ENCODE measurements at places on chromosomes 1 and 21. TPM values are rescaled to one million over a fixed set of nuclear protein-coding genes. Genes with fewer than 3 reads are reported as not detected.

DNA sequence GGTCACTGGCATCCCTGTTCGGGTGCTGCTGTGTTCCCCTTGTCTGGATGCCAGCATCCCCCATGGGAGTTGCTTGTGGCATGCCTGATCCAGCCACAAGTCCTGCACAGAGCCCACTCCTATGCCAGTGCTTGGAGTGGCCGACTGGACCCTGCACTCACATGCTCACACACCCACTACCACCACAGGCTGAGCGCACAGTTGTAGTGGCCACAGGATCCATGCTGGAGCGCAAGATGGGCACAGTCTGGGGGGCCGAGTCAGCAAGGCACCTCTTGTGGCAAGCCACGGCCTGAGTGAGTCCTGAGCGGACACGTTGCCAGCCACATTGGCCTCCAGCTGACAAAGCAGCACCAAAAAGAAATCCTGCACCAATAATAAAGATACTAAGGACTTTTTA is 661.6 kb upstream of the TMPRSS15 start:
- no peaks in the 10 kb centered on the region for H3K36me3 ChIP-seq
- no peak for DNase-seq
- H3K27ac ChIP-seq: no peak overlapping the region
- H3K4me3 ChIP-seq: no peak overlapping the region
- H3K4me1 ChIP-seq: no peaks in the 10 kb centered on the region

DNA sequence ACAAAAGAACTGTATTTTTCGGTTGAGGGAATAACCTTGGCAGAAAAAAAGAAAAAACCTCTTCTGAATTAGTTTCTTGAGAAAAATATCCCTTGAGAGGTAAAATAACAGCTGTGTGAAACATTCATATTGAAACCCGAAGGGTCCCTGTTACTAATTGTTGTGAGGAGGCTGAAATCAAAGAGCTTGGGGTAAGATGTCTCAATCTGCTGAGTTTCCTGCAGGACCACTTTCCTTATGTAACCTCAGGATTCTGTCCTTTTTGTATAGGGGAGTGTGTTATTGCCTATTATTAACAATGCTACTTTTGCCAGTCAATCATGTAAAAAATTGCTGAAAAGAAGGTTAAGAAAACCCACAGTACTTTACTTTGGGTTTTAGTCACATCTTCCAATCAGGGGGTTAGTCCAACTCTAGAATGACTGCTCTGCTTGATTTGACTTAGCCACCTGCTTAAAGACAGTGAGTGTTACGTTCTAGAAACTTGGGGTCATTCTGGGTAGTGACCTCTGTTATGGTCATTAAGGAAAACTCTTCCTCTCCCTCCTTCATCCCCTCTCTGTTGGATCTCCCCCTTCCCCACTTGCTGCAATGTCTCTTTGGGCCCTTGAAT is 138.8 kb downstream of the GIPC2 start:
- no peaks in the 10 kb centered on the region for H3K4me1 ChIP-seq
- H3K27me3 ChIP-seq: peaks cover 3% of the 10 kb centered on the region
- H3K4me3 ChIP-seq: no peak overlapping the region
- H3K36me3 ChIP-seq: no peaks in the 10 kb centered on the region

GRCh38 chr1:35556484-35557117 is 602 bp downstream of the KIAA0319L start:
- H3K4me1 ChIP-seq: peaks cover 46% of the 10 kb centered on the region
- H3K27ac ChIP-seq: peak overlapping the region; percentile 80
- peak; percentile 38 for DNase-seq
- H3K27me3 ChIP-seq: no peaks in the 10 kb centered on the region

DNA sequence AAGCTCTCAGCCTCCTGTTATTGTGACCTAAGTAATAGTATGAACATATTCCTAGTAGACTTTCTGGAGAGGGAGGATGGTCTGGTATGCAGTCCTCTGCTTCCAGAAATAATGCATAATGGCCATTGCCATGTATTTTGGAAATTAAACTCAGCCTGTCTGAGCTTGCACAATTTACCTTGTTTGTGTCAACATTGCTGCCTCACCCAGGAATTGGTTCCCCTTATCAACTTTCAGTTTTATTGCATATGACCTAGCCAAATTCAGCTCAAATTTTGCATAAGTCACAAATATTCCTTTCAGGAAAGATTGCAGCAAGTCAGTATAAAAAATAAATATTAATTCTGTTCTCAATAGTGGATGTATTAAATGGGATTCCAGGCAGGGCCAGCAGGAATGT is 101.9 kb upstream of the SLC5A9 start:
- H3K4me1 ChIP-seq: no peaks in the 10 kb centered on the region
- no peak overlapping the region for H3K27ac ChIP-seq
- peaks cover 24% of the 10 kb centered on the region for H3K27me3 ChIP-seq
- no peak overlapping the region for H3K4me3 ChIP-seq

DNA sequence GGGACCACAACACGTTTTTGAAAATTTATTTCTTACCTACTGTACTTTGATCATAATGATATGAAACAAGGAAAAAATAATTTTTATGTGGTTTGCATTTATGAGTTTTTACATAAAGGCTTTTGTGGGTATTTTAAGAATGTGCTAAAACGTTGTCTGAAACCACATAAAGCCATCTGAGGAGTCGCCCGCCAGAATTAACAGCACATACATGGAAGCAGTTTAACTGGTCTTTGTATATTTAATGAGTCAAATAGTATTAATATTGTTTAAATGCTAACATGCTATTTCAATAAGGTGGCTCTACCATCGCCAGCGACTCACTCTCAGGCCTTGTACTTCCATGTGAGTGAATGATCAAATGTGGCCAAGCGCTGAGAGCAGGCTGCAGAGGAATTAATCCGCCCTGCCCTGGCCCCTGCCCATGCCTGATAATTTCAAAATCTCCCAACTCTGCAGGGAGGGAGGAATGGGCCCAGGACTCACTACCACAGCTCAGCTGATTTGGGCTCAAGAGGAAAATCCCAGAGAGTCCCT is 49.6 kb downstream of the SLC66A1 start:
- H3K4me1 ChIP-seq: peaks cover 47% of the 10 kb centered on the region
- H3K36me3 ChIP-seq: peaks cover 7% of the 10 kb centered on the region
- H3K27me3 ChIP-seq: no peaks in the 10 kb centered on the region
- no peak overlapping the region for H3K27ac ChIP-seq
- DNase-seq: no peak
- no peak overlapping the region for H3K4me3 ChIP-seq

- H3K4me3 ChIP-seq: peak overlapping the region; percentile 99
- H3K27ac ChIP-seq: peak overlapping the region; percentile 98
- H3K4me1 ChIP-seq: peaks cover 56% of the 10 kb centered on the region
- DNase-seq: peak; percentile 37
Measured at GRCh38 chr1:231241750-231242149, 738 bp downstream of the GNPAT start.

DNA sequence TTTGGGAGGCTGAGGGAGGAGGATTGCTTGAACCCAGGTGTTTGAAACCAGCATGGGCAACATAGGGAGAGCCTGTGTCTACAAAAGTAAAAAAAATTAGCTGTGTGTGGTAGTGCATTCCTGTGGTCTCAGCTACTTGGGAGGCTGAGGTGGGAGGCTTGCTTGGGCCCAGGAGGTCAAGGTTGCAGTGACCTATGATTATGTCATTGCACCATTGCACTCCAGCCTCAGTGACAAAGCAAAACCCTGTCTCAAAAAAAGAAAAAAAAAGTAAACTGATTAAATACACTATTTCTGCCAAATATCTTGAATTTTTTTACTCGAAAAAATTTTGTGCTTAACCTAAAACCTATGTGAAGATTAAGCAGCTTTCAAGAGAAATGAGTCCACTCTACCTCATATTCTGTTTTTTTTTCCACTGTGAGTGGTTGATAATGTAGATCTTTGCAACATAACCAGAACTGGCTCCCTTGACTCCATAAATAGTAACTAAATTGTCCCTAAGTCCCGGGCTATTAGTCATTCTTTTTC is 19.4 kb upstream of the ZNF281 start:
- H3K4me3 ChIP-seq: no peak overlapping the region
- no peaks in the 10 kb centered on the region for H3K27me3 ChIP-seq
- H3K36me3 ChIP-seq: no peaks in the 10 kb centered on the region
- no peak overlapping the region for H3K27ac ChIP-seq

DNA sequence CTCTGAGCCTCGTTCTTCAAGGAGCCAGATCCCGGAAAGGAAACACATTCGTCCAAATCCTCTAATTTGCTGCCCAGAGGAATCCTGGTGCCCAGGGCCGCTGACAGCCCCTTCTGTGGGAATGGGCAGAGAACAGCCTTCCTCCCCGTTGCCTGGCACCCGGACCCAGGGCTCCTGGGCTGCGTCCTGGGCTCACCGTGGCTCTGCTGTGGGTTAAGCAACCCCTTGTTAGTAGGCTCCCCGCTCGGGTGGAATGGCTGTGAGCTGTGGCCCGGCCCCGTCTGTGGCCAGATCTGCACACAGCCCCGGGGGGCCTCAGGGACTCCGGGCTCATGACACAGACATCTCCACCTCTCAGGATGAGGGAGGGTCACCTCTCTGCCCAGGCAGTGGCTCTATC is 122.9 kb upstream of the ARHGEF16 start:
- peaks cover 3% of the 10 kb centered on the region for H3K27me3 ChIP-seq
- no peak overlapping the region for H3K4me3 ChIP-seq
- H3K36me3 ChIP-seq: no peaks in the 10 kb centered on the region
- H3K27ac ChIP-seq: no peak overlapping the region

DNA sequence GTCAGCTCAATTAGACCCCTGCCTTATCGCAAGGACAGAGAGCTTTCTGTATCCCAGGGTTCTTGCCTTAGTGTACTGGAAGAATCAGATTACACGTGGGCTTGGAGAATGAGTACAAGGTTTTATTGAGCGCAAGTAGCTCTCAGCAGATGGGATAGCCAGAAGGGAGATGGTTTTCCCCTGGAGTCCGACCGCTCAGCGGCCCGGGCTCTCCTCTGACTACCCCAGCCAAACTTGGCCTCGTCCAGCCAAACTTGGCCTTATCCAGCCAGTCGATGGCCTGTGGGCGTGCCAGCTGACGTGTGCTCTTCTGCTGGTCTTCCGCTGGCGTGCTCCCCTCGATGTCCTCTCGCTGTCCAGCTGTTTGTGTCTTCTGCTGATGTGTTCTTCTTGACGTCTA is 136.9 kb downstream of the SYT14 start:
- no peaks in the 10 kb centered on the region for H3K36me3 ChIP-seq
- no peak overlapping the region for H3K4me3 ChIP-seq
- peaks cover 2% of the 10 kb centered on the region for H3K27me3 ChIP-seq
- no peak for DNase-seq
- no peaks in the 10 kb centered on the region for H3K4me1 ChIP-seq
- no peak overlapping the region for H3K27ac ChIP-seq

DNA sequence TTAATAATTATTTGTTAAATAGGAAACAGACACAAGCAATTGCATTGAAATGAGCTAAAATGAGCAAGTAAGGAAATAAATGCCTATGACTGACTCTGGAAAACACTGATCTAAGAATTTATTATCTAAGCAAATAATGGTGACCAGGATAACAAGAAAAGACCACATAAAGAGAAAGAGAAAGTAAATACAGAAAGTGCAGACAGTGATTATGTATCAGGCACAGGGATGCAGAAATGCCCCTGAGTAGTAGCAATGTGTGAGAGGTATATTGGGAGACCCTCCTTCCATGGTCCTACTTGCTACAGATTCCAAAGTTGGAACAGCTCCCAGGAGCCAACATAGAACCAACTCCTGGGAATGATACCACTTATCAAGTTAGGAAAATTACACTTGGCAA is 33.3 kb upstream of the MUTYH start:
- H3K36me3 ChIP-seq: no peaks in the 10 kb centered on the region
- DNase-seq: no peak
- H3K4me1 ChIP-seq: no peaks in the 10 kb centered on the region
- no peak overlapping the region for H3K4me3 ChIP-seq
- H3K27me3 ChIP-seq: no peaks in the 10 kb centered on the region

DNA sequence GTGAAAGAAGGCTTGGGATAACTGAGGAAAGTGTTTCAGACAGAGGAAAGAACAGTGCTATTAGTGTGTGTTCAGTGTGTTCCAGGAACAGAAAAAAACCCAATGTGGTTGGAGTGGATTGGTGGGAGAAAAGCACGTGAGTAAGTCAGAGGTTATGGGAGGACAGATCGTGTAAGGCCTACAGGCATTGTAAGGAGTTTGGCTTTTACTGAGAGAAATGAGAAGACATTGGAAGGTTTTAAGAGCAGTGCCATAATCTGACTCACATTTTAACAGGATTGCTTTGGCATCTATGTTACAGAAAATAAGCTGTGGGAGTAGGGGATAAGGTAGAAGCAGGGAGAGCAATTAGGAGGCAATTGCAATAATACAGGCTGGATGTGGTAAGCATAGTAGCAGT is 4.8 kb downstream of the ARPC5 start:
- H3K4me1 ChIP-seq: peaks cover 55% of the 10 kb centered on the region
- no peaks in the 10 kb centered on the region for H3K27me3 ChIP-seq
- DNase-seq: no peak
- H3K36me3 ChIP-seq: peaks cover 34% of the 10 kb centered on the region

DNA sequence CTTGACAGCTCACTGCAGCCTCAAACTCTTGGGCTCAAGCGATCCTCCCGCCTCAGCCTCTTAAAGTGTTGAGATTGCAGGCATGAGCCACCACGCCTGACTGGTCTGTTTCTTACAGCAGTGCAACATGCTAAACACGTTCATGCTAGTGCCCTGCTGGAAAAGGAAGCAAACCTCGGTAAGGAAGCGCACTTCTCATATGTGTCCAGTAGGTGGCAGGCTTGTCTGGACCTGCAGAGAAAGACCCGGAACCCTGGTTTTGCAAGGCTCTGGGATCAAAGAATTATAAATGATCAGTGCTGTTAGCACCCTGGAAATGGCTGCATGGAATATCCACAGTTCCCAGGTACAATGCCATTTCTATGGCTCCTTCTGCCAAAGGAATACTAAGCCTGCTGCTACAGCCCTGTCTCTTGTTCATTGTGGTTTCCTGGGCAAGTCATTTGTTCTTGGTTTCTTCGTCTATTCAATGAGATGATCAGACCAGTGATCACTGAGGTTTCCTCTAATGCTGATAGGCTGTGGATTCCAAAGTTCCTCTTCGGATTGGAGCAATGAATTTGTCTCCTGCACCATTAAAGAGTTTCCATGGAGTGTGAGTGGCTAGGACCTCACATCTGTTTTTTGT is 15.9 kb downstream of the RNU5D-1 start:
- no peaks in the 10 kb centered on the region for H3K36me3 ChIP-seq
- H3K27ac ChIP-seq: peak overlapping the region; percentile 61
- H3K27me3 ChIP-seq: no peaks in the 10 kb centered on the region
- H3K4me3 ChIP-seq: peak overlapping the region; percentile 48

GRCh38 chr1:90417126-90417525 is 300.0 kb downstream of the BARHL2 start:
- DNase-seq: no peak
- H3K27ac ChIP-seq: no peak overlapping the region
- H3K4me1 ChIP-seq: no peaks in the 10 kb centered on the region
- H3K36me3 ChIP-seq: no peaks in the 10 kb centered on the region
- H3K4me3 ChIP-seq: no peak overlapping the region
- H3K27me3 ChIP-seq: peaks cover 3% of the 10 kb centered on the region

The TNFRSF14 gene
- total RNA-seq: 140 TPM

The CLCNKB gene
- not detected for total RNA-seq

The NUP210L gene
- not detected for total RNA-seq

The OPTC gene
- not detected for total RNA-seq

The PTCH2 gene
- 0.97 TPM for total RNA-seq

The EPHA8 gene
- total RNA-seq: not detected

The KRTAP12-1 gene
- not detected for total RNA-seq

The CLEC20A gene
- total RNA-seq: not detected

The TNFRSF8 gene
- 1.8 TPM for total RNA-seq

All from activated CD8-positive, alpha-beta T cell treated with anti-CD3 and anti-CD28 coated beads for 36 hours (primary cell).